ENCODE measurements at places on chromosomes 13 and 19. TPM values are rescaled to one million over a fixed set of nuclear protein-coding genes. Genes with fewer than 3 reads are reported as not detected.

GRCh38 chr19:30078381-30078910 lies 136.4 kb downstream of the URI1 start:
- no peak overlapping the region for H3K27ac ChIP-seq
- no peaks in the 10 kb centered on the region for H3K36me3 ChIP-seq
- H3K4me1 ChIP-seq: no peaks in the 10 kb centered on the region
- no peak for DNase-seq
- H3K27me3 ChIP-seq: no peaks in the 10 kb centered on the region

DNA sequence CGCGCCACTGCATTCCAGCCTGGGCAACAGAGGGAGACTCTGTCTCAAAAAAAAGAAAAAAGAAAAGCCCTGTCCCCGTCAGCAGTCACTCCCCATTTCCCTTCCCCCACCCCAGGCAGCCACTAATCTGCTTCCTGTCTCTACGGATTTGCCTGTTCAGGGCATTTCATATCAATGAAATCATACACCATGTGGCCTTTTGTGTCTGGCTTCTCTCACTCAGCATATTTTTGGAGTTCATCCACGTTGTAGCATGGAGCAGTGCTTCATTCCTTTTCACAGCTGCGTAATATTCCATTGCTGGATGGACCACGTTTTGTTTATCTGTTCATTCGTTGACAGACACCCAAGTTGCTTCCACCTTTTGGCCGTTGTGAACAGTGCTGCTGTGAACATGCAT lies 36.1 kb upstream of the KLF2 start:
- no peak overlapping the region for H3K27ac ChIP-seq
- H3K27me3 ChIP-seq: no peaks in the 10 kb centered on the region
- H3K36me3 ChIP-seq: no peaks in the 10 kb centered on the region
- H3K4me3 ChIP-seq: no peak overlapping the region

DNA sequence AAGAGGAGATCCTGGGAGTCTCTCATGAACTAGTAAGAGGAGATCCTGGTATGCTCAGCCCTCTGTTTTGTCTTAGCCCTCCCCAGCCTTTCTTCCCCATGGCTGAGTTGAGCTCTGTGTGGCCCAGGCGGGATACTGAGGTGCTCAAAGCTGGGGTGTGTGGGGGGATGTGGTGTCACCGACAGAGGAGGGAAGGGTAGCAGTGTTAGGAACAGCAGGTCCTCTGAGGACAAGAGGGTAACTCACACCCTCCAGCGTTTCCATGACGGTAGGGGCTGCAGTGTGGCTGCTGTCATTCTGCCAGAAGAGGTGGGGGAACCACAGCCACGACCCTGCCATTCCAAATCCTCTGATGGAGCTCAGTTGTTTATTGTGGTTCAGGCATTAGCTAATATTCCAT lies 691 bp downstream of the KIR2DL4 start:
- no peak for DNase-seq
- no peak overlapping the region for H3K4me3 ChIP-seq
- H3K4me1 ChIP-seq: no peaks in the 10 kb centered on the region
- no peaks in the 10 kb centered on the region for H3K36me3 ChIP-seq
- no peaks in the 10 kb centered on the region for H3K27me3 ChIP-seq

The TRPM4 gene
- not detected for total RNA-seq
